Progenitor cell of endocrine pancreas (in vitro differentiated cells): ENCODE measurements at places on chromosomes 2 and 18.

- peaks cover 14% of the 10 kb centered on the region for H3K4me1 ChIP-seq
- no peaks in the 10 kb centered on the region for H3K36me3 ChIP-seq
- H3K27me3 ChIP-seq = no peaks in the 10 kb centered on the region
- no peak for DNase-seq
- H3K27ac ChIP-seq = no peak overlapping the region
These were observed 83.8 kb upstream of the SERTAD2 start for GRCh38 chr2:64737547-64737946.

GRCh38 chr18:31102025-31102684 lies at the start of gene DSC2:
TSS of gene DSC2 (minus strand) at chr18:31102421. CDS start at chr18:31101971, 450 bp downstream.
- H3K27me3 ChIP-seq = no peaks in the 10 kb centered on the region
- H3K27ac ChIP-seq = peak within 1 kb of the TSS; percentile 99
- peak within 1 kb of the TSS; percentile 82 for H3K4me3 ChIP-seq

DNA sequence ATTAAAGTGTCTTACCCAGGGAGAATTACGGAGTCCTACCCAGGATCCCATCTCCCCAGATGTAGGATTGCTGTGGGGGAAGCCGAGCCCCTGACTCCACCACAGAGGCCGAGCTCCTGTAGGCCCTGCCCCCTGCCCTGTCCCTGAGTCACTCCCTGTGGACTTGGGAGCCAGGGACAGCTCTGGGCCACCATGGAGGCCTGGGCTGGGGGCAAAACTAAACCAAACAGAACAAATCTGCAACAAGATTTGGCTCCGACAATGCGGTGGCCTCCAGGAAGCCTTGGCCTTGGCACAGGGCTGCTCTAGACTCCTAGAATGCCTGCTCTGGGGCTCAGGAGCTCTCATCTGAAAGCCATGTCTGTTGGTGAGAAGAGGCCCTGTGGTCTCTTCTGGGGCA lies 99.3 kb upstream of the PXDN start:
- peaks cover 30% of the 10 kb centered on the region for H3K27me3 ChIP-seq
- DNase-seq = no peak
- H3K4me1 ChIP-seq = peaks cover 12% of the 10 kb centered on the region
- H3K27ac ChIP-seq = no peak overlapping the region
- no peak overlapping the region for H3K4me3 ChIP-seq
- H3K36me3 ChIP-seq = no peaks in the 10 kb centered on the region

- peaks cover 20% of the 10 kb centered on the region for H3K4me1 ChIP-seq
- no peak overlapping the region for H3K27ac ChIP-seq
- H3K27me3 ChIP-seq = peaks cover 7% of the 10 kb centered on the region
- H3K36me3 ChIP-seq = no peaks in the 10 kb centered on the region
- DNase-seq = no peak
- no peak overlapping the region for H3K4me3 ChIP-seq
These were observed 36.9 kb downstream of the TMEM17 start for GRCh38 chr2:62469114-62469513.

DNA sequence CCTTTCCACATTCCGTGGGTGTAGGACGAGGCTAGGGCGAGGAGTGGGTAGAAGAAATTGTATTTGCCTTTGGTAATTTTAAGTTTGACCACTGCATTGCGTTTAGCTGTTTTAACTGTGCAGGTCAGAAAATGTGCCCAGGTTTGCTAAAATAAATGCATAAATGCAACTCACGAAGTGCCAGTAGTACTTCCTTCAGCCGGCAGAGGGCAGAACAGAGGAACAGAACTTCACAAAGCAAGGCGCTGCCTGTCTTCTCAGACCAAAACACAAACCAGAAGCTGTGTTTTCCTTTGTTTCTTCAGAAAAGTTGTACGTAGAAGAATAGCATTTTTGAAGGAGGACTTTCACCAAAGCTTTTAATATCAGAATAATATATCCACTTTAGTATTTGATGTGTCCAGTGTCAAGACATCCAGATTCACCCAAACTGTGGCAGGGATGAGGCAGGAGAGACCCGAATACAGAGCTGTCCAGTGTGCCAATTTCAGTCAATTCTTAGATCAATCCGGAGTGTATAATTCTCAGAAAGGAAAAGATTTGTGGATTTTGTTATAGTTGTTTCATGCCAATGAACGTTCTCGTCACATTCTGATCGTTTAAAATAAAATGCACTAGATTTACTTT lies 348.6 kb downstream of the DLGAP1 start:
- peaks cover 8% of the 10 kb centered on the region for H3K27me3 ChIP-seq
- H3K4me1 ChIP-seq = peaks cover 2% of the 10 kb centered on the region
- DNase-seq = peak; percentile 65
- no peak overlapping the region for H3K27ac ChIP-seq
- H3K36me3 ChIP-seq = no peaks in the 10 kb centered on the region

DNA sequence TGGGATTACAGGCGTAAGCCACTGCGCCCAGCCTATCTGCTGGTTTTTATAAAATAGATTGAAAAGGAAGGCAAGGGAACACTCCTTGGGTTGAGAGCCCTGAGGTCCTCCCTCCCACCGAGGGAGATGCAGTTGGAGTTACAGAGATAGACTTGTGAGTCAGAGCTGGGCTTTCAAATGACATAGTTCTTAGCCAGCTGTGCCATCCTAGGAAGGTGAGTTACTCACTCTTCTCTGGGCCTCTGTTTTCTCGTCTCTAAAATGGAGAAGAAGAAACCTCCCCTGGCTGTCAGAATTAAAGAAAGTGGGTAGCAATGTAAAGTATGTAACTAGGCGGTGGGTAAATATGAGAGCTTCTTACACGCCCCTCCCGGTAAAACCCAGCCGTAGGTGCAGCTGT lies 2.4 kb downstream of the LRRFIP1 start:
- no peak for DNase-seq
- H3K36me3 ChIP-seq = peaks cover 17% of the 10 kb centered on the region
- peak overlapping the region; percentile 2 for H3K4me3 ChIP-seq
- H3K4me1 ChIP-seq = peaks cover 30% of the 10 kb centered on the region
- peak overlapping the region; percentile 13 for H3K27ac ChIP-seq
- peaks cover 17% of the 10 kb centered on the region for H3K27me3 ChIP-seq
